ENCODE measurements at places on chromosomes 4 and X. TPM values are rescaled to one million over a fixed set of nuclear protein-coding genes. Genes with fewer than 3 reads are reported as not detected.

The H2BW2 gene
- total RNA-seq, result not detected

The MAP7D2 gene
- total RNA-seq, result 54.5 TPM

The CABS1 gene
- total RNA-seq, result not detected

The FAM241A gene
- 1.9 TPM for total RNA-seq

DNA sequence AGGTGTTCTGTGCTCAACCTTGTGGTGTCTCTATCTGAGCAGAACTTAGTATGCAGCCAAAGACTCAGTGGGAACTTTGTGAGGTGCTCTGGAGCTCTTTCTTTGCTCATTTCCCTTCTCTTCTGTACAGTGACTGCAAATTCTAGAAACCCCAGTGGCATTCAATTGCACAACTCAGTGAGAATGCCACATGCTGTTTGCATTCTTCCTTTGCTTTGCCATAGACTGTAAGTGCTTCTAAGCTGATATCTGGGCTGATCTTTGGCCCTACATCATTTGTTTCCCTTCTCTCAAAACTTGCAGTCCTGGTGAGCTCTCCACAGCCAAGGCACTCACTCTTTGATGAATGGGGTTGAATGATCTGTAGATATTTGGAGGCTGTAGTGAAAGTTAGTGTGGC lies 7.0 kb downstream of the PNMA3 start:
- DNase-seq, result no peak

DNA sequence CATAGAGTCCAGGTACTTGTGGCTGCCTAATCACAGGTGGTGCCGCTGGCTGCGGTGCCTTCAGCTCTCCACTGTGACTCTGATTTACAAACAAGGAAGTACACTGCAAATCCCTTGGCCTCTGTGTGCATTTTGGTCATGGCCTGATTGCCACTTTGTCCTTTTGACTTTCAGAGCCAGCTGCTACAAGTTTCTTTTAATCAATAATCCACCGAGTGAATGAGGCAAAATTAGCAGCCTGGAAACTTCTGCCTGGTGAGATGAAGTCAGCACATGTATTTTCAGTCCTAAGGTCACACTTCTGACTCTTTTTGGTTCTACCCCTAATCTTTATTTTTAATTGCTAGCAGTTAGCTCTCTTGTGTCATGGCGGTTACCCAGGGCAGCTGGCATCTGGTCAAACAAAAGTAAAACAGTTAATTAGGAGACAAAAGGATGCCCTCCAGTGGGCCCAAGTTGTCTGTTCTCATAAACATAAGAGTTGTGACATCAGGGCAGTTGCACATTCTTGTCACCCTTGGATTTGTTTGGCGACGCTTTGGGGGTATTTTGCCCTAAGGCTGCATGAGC lies 62.3 kb upstream of the LNX1 start:
- no peak for DNase-seq

DNA sequence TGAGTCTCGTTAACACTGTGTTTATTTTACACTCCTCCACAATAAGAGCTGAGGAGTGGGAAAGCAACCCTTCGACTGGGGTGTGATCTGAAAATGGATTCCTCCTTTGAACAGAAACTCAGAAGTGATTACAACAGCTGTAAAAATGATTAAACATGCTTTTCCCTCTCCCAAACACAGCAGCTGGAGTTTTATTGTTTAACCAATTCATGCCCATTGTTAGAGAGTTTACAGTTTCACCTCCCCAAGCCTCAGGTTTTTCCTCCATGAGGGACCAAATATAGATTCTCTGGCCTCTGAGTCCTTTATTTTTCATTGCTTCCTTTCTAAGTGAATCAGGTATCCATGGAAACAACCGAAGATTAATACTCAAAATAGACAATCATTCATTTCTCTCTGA lies 263.0 kb upstream of the TAPT1 start:
- DNase-seq, result no peak

- no peak for DNase-seq
Observed at GRCh38 chr4:129641179-129641578, 545.2 kb downstream of the C4orf33 start.

DNA sequence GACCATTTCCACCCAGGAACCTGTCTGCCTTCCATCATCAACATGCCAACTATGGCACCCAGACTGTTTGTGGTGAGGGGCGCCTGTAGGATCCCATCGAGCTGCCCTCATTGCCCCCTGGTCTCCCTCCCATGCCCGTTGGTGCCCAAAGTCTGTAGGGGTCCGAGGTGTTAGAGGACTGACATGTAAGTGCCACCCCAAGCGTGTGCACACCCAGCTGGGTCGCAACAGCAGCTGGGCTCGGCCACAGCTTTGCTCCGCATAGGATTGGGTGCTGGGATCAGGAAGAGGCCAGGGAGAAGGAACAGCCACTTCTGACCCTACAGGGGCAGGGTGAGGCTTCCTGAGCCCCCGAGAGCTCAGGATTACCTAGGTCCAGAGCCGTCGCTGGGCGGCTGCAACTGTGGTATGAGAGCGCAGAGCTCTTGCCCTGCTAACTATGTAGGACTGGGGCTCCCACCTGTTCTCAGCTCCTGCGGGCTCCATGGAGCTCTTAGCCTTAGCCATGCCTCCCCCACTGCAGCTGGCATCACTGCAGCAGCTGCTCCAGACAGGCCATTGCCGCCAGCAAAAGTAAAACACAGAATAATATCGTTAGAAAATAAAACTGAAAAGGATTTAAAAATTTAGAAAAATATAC lies 1160.3 kb downstream of the FSTL5 start:
- no peak for DNase-seq

GRCh38 chr4:180280726-180281297 lies 1962.4 kb upstream of the TENM3 start:
- DNase-seq, result no peak

DNA sequence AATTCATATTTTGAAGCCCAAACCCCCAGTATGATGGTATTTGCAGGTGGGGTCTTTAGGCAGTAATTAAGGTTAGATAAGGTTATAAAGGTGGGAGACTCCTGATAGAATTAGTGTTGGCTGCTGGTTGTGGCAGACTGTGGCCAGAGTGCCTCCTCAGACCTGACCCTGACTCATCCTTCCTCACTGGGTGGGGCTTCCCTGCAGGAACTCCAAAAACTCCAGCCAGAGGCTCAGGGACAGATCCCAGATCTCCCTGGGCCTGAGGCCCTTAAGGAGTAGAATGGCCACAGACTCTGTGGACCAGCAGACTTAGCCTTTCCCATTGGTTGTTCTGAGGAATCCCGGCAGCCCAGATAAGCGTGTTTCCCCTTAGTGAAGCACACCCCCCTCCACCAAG lies 463.0 kb upstream of the CPEB2 start:
- no peak for DNase-seq

DNA sequence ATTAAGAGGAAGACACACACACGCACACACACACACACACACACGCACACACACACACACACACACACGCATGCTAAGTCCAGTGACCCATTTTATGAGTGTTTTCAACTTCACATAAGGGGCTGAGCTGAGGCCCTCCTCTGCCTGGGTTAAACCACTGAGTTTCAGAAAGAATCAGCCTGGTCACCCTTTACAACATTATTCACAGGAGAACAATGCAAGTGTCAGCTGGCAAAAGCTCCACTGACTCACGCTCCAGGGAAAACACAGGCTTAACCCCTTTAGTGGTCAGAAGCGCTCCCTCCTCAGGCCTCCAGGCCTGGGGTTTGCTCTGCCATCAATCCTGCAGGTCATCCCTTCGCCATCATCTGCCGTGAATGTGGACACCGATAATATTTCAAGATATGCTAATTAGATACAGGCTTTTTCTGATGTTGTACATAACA lies 46.9 kb downstream of the ACOX3 start:
- no peak for DNase-seq

- no peak for DNase-seq
Observed at GRCh38 chrX:75151827-75152592, 4.1 kb downstream of the ABCB7 start.

GRCh38 chr4:13527192-13527980 lies 16.9 kb downstream of the NKX3-2 start:
- no peak for DNase-seq
